NCI-H460 (cell line): ENCODE measurements at places on chromosomes 12 and 14. TPM values are rescaled to one million over a fixed set of nuclear protein-coding genes. Genes with fewer than 3 reads are reported as not detected.

GRCh38 chr12:16763901-16764300 is 157.9 kb upstream of the LMO3 start:
- DNase-seq: no peak

DNA sequence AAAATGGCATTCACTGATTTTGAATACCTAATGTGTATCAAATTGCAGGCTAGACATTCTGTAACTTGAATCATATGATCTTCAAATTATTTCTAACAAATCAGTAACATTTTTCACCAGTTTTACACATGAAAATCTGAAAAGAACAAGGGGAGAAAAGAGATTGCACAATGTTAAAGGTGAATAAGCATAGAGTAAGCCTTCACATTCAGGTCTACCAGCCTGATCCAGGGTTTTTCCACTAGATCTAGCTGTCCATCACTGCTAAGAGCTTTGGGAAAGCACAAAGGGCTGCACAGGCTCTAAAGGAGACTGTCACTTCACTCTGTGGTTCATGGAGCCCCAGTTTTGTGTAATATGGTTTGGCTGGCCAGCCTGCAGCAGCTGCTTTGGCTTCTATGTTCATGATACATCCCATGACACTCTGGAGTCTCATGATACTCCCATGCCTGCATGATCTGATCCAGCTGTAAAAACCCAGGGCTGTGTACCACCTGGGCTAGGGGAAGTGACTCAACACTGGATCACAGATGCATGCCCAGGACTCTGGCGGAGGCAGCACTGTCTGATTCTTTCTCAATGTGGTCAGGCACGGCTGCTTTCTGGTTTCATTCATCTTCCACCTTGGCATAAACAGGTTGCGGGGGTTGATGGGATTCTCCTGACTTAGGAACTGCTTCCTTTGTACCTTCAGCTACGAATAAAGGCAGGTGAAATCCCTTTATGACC is 859.7 kb downstream of the GALC start:
- no peak for DNase-seq

Gene SLCO1C1
- total RNA-seq: 0.22 TPM in 1 of 2 replicates, not detected in the other

Gene SALL2
- 0.66 and 0.67 TPM in 2 replicates for total RNA-seq
